ENCODE measurements at places on chromosomes 4 and X.
A peak's percentile ranks its signal among the peaks of the same experiment; 100 is the strongest.

DNA sequence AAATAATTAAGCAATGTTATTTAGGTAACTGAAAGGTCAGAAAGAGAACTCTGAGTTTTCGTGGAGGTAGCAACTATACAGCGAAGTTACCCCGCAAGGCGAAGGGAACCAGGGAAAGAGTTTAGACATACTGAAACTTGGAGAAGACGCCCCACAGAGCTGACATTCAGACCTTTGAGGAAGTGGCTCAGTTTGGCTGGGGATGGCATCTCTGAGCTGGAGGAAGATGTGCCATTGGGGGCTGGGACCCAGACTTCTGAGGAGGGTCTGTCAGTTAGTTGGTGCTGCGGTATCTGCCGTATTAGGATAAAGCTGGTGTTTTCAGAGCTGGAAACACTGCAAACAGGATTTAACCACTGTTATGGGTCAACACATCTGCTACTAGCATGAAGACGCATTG, 156.6 kb downstream of the ANKRD50 start:
- DNase-seq: no peak

GRCh38 chr4:38856524-38857337, at the start of gene TLR6:
TSS of gene TLR6 (minus strand) at chr4:38856817. CDS start at chr4:38829473, 27,344 bp downstream.
- DNase-seq: no peak

DNA sequence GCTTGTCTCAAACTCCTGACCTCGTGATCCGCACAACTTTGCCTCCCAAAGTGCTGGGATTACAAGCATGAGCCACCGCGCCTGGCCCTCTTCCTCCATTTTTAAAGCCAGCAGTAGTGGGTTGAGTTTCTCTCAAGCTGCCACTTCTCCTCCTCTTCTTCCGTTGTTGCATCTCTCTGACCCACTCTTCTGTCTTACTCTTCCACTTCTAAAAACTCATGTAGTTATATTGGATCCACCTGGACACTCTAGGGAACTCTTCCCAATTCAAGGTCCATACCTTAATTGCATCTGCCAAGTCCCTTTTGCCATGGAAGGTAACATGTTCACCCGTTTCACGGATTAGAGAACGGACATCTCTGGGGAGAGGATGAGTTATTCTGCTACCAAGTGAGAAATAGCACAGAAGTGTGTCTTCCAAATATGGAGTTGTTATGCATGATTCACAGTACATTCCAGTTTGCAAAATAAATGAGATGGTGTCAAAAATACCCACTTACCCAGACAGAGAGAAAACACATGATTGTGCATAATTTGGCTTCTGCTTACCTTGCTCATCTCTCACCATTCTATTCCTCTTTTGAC, 51.8 kb downstream of the GBA3 start:
- no peak for DNase-seq

DNA sequence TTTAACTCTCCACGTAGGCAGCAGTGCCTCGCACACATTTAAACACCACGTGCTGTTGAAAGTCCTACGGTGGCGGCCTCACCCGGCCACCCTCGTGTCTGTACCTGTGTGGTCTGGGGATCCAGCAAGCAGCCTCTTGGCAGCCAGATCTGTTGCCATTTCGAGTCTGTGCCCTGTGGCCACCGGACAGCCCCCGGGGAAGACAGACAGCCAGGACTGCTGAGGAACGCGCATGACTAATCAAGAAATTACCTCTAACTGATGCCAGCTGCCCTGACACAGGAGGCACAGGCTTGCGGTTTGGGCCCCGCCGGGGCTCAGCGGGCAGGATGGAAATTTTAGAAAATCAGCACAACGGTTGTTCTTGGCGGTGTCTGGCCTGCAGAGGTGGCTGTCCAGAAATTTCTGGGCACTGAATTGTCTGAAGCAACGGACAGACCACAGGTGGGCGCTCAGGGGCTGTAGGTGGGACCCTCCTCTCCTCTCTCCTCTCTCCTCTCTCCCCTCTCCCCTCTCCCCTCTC, 15.6 kb upstream of the ASMTL start:
- DNase-seq: peak; percentile 76

- no peak for DNase-seq
Measured at GRCh38 chr4:153731239-153731638, 28.6 kb downstream of the RNF175 start.

- DNase-seq: no peak
Measured at GRCh38 chr4:75255261-75255660, 258.9 kb downstream of the RCHY1 start.

GRCh38 chr4:107472265-107472948, 247.6 kb downstream of the PAPSS1 start:
- no peak for DNase-seq

- DNase-seq: no peak
Measured at GRCh38 chr4:176193126-176193525, 2.3 kb downstream of the SPATA4 start.

DNA sequence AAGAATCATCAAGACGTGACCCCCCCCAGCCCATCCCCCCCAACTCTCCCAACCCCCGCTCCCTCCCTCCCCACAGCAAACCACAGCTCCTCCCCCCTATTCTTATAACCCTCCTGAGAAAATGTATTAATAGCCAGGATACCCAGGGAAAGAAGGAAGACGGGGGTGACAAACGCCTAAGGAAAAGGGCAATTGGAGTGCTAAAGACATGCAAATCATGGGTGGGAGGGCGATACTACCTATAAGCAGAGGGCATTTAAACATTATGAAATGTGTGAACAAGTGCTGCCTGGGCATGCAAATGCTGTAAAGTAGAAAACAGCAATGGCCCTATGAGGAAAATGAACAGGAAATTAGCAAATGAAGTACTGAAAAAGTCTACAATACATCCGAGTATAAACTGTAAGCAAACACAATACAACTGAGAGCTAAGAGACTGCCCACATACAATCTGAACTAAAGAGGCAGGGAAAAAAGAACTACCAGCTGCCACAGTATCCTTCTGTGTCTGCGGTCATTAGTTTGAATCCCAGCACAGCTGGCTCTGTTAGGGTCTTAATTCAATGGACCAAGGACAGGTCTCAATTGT, 2.4 kb downstream of the CXXC4 start:
- no peak for DNase-seq

GRCh38 chr4:77631276-77631675, 25.7 kb downstream of the CXCL13 start:
- DNase-seq: no peak

DNA sequence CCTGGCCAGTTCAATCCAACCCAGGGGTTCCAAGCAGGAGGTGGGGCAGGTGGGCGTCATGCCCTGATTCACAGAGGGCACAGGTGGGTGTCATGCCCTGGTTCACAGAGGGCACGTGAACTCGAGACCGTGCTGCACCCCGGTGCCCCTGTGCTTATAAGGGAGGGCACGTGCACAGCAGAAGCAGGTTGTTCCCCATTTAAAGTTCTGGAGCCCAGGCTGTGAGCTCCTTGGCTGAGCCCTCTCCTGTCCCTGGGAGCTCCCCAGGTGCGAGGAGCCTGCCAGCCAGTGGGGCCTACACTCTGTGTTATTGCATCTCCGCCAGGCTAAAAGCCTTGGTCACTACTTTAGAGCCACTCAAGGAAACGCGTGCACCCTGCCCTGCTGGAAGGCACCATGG, 3.2 kb upstream of the CPZ start:
- DNase-seq: no peak

DNA sequence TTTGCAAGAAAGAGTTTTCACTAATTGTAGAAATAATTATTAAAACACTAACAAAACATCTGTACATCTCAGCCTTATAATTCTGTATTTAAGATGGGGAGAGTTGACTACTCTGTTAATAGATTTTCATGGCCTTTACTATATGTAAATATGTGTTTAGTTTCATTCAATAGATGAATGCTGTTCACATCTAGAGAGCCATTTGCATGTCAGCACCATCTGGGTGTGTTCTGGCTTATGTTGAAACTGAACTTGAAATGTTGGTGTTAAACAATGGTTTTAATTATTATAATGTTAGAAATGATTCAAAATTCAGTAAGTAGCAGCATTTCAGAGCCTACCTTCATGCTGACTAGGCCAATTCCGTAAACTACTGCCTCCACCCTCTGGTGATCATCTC, 102.5 kb upstream of the ADAD1 start:
- no peak for DNase-seq

DNA sequence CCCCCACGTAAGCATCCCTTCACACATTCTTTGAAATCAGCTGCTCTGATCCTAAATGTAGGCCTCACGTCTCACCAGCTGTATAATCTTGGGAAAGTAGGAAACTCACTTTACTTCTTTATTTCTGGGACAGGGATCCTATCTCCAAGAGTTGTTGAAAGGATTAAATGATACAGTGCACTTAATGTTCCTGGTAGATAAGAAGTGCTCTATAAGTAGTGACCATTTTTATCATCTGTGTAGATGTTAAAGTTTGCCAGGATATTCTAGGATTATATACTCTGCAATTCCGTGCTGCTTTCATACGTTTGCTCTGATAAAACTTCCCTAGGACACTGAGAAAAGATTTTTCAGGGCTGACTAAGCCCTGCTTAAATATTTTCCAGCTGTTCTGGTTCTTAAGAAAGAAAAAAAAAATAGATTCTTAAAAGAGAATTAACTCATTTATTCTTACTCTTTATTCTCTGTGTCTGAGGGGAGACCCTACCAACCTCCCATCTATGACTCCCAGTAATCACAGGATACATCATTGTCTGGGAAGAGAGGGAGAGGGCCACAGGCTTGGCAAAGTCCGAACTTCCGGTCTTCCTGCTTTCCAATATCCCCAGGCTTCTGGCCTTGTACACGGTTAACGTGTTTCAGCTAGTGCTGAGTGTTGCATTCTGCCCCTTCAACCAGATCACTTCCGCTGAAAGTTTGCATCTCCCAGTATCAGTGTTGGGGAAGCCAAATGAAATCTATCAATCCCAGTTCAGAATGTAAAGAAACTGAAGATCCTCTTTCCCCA, 269.2 kb downstream of the TRIML1 start:
- DNase-seq: no peak

DNA sequence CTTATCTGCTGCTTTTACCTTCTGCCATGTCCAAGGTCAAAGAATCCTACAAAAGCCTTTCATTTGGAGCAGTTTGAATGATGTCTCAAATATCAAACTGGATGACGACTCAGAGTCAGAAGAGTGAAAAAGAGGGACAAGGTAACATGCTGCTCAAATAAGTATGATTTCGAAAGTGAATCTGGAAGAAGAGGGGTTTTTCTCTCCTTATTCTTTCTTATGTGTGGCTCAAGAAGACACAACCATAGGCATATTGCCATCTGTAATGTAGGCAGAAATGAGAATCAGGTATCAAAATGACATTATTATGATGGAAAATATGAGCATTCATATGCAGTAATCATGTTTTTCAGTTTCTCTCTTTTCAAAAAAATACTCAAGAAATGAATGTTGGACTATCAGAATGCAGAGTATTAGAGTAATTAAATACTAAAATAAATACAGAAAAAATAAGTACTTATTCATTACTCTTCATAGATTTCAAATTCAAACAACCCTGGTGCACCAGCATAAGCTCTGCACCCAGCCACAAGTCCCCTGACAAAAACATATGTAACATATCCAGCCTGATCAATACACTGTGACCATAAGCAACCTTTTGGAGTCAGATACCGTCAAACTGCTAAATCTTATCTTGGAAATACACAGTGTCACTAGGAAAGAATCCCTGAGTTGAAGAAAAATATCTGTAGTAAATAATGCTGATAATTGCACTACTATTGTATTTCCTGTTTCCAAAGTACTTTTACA, 468.6 kb downstream of the INPP4B start:
- no peak for DNase-seq

DNA sequence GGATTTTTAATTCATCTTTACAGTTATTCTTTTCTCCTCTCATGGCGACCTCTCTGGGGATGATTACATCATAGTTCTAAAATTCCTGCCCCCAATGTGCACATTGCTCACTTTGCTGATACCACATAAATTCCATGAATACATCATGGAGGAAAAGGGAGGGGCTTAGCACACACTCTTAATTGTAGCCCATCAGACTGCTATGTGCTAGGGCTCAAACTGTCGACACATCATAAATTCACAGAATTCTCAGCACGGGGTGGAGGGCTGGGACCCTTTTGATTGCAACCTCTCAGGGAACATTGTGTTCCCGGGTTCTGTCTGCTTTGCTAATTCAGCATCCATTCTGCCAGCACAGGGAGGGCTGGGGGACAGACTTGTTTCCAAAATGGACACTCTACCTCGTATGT, 592.9 kb downstream of the BCOR start:
- no peak for DNase-seq

- DNase-seq: no peak
Measured at GRCh38 chrX:98962996-98963395, 1447.1 kb downstream of the PCDH19 start.

DNA sequence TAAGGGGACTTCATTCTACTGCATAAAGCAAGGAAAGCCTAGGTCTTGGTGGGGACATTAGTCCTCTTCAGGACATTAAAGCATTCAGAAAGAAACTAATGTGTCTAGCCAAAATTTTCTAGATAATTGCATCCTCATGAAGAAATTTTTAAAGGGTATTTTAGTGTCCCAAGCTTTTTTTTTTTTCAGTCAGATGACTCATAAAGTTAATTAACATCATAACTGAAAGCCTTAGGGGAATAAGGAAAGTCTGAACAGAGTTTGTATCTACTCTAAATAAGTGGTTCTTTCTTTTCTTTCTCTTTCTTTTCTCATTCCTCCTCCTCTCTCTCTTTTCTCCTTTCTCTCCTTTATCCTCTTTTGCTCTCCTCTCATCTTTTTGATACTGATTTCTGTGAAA, 202.4 kb downstream of the ADAMTS3 start:
- no peak for DNase-seq

All from activated T-cell treated with anti-CD3 and anti-CD28 coated beads, Interleukin-2, amount 50 U/mL, for 1 hour (primary cell).